ENCODE measurements at places on chromosomes 3 and 15.

DNA sequence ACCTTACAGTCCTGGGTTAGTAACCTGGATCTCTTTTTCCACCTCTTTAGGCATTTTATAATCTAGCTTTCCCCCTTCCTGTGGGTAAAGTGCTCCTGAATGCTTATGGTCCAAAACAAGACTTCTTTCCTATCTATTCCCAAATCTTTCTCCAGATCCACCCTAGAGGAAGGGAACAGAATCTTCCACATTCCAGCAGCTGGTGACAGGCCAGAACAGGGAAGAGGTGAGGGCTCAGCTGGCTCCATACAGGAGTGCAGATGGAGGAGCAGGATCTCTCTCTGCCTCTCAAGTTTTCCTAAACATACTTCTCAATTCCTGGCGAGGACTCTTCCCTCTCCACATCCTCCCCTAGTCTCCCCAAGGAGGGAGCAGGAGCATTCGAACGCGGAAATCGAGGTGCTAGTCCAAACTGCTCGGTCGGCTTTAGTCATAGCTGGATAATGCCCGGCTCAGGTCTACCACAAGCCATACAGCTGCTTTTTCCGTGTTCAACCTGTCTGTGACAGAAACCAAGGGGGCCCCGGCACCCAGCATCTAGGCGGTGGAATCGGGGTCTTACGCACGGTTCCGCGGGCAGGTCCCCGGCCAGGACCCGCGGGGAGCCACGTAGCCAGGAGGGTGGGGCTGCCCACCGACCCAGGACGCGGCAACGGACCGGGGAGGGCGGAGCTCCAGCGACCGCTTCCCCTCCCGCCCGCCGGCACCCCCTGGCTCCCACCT lies 4.0 kb downstream of the RASSF1 start:
- DNase-seq, result no peak

GRCh38 chr3:140085001-140085400 lies 150.0 kb downstream of the CLSTN2 start:
- no peak for DNase-seq

GRCh38 chr3:72135636-72136035 lies 350.7 kb upstream of the PROK2 start:
- DNase-seq, result no peak

GRCh38 chr3:43152649-43153048 lies 46.8 kb upstream of the POMGNT2 start:
- no peak for DNase-seq

DNA sequence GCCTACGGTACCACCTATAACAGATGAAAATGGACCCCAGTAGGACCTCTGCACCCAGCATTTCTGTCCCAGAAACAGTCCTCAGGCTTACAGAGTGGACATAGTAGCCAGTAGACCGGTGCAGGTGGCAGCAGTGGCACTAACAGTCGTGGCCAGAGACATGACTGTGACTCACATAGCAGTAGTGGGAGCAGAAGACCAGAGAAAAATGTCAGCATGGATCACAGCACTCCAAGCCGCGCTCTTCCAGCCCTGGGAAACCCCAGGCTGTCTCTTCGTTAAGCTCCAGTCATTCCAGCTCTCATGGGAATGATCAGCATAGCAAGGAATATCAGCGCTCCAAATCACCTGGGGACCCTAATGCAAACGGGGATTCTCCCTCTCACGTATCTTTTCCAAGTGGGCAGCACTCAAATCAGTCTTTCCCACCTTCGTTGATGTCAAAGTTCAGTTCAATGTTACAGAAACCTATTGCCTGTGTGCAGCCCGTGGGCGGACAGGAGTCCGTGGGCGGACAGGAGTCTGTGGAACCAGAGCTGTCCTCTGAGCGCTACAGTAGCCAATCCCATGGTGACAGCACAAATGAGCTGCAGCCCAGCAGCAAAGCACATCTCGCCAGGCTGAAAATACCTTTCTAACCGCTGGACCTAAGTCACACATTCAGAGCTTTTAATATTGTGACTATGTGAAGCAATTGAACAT lies 10.5 kb downstream of the BFSP2 start:
- no peak for DNase-seq

DNA sequence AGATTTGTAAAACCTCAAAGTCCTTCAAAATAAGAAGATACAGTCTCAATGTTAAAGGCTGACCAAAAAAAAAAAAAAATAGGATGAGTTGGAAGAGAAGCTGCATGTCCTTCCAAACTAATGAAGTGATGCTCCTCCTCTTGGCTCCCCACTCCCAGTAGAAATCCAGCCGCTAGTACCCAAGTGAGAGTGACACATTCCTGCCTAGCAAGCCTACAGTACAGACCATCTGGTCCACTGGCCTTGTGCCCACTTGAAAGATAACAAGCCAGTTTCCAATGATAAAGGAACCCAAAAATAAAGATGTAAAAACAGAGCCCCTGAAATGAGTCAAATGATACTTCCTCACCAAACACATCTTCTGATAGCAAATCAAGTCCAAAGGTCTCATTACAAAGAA lies 258.7 kb upstream of the NSMCE3 start:
- DNase-seq, result no peak

GRCh38 chr15:90082140-90082715 lies 20.0 kb downstream of the IDH2 start:
- no peak for DNase-seq

DNA sequence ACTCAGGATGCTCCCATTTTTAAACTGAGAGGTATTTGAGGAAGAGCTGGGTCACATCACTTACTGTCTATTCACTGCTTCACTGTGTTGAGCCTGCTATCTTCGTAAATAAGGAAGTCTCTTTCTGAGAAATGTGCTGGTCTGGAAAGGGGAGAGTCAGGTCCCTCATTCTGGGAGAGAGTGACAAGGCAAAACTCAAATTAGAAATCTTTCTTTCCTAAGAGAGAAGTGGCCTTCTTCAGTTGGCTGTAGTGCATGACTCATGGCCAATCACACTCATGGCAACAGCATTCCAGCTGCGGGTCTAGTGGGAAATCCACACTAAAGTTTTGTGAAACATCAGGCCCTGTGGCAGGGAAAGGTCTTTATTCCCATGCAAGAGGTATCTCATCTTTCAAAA lies 11.5 kb upstream of the TIMP4 start:
- DNase-seq, result peak; percentile 77

DNA sequence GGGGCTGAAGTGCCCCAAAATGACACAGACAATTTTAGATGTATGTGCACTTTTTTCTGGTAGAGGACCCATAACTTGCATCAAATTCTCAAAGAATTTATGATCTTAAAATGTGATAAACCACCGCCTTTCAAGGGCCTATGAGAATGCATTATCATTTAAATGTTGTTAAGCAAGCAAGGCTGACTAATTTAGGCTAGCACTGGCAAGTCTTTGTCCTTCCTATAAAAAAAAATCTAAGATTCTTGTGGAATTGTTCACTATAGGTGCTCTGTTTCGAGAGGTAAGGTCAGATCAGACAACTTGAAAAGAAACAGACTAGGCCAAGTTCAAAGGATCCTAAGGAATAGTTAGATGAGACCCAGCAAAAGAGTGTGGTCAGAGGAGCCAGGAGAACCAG lies 128.9 kb upstream of the PHLDB2 start:
- no peak for DNase-seq

DNA sequence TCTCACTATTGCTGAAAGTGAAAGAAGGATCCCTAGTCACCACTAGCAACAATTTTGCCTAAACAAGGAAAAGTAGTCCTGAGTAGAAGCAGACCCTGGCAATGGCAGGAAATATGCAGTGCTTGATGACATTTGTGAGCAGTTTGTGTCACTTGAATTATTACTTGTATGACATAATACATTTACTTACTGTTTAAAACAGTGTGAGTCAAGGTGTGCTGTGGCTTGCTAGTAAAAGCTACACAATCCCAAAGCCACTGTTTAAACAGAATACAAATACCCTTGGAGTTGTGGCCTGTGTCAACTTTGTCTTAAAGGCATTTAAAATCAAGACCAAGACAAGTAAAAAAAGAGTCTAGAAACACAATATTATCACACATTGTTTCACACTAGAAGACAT lies 775.4 kb downstream of the ROBO1 start:
- no peak for DNase-seq

GRCh38 chr15:89575656-89576416 lies 567 bp downstream of the TICRR start:
- no peak for DNase-seq

DNA sequence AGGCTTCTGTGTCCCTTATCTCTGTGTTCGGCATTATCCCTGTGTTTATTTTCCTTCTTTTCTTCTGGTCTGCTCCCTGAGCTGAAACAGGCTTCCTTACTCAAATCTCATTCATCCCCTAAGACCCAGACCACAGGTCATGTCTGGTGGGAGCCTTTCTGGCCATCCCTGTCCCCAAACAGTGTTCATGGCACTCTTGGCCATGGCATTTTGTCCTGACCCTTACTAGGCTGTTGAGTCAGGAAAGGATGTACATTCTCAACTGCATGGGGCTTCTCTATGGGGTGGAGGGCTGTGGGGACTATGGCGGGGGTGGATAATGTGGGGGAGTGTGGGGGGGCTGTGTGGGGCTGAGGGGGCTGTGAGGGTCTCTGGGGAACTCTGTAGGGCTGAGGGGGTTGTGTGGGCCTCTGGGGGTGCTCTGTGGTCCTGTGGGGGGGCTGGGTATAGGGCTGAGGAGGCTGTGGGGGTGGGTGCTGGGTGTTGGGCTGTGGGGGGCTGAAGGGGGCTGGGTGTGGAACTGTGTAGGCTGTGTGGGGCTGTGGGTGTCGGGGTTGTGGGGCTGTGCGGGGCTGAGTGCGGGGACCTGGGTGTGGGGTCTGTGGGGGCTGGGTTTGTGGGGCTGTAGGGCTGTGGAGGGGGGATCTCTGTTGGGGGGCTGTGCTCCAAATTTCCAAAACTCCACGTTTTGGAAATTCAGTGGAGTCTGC lies 64.3 kb downstream of the KLF13 start:
- DNase-seq, result no peak

- DNase-seq, result peak; percentile 47
Observed at GRCh38 chr3:13281507-13282357, 138.4 kb downstream of the NUP210 start.

DNA sequence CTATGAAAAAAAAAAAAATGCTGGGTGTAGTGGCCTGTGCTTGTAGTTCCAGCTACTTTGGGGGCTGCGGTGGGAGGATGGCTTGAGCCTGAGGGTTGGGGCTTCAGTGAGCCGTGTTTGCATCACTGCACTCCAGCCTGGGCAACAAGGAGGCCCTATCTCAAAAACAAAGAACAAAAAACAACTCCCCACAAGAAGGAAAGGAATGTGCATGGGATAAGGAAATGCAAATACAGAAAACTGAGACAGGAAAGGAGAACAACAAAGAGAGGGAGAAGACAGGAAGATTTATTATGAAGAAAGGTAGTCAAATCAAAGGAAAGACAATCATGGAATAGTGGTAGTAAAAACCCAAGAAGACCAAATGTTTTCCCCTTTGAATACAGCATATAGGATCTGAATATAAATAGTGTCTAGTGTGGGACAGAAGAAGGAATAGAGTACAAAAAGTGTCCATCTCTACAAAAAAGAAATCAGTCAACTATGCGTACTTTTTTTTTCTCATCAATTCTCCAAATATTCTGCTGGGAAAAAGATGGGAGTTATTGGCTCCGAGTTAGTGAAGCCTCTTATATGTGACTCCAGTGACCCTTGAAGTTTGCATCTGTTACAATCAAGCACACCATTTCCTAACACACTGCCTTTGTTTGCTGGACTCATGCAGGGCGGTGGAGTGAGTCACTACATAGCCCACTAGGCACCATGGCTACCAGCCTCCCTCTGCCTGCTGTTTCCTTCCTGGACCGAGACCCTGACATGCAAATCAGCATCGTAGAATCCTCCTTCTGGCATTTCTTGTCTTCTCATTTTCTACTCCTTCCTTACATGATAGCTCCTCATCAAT lies 101.2 kb upstream of the PTX3 start:
- DNase-seq, result no peak

DNA sequence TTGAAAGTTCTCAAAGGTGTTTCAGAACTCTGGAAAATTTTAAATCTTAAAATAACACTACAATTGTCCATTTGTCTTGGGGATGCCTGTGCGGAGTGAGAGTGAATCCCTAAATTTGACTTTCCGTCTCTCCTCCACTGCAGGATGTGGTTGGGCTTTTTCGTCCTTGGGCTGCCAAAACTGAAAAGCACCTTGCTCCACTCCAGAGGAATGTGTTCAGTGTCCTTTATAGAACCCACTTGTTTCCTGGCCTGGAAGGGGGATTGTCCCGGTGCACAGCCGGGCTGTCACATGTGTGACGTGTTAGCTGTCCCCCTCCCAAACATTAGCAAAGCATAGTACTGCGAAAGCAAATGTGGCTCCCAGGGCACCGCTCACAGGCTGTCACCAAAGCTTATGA lies 69.6 kb upstream of the ATP10A start:
- DNase-seq, result no peak

DNA sequence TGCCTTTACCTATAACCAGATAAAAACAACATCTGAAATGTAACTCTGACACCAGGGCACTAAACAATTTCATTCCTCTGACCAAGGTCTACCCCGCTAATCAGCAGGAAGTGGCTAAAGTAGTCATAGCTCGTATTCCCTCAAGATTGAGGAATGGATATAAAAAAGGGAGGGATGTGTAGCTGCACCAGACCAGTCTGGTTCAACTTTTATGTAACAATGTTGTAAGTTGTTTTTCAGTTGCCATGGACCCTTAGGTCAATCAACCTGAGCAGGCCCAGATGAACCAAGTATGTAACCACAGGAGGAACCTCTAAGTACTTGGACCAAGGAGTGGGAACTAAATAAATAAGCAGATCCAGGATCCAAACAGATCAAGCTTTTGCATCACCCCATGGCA lies 28.4 kb upstream of the IFT57 start:
- DNase-seq, result no peak

DNA sequence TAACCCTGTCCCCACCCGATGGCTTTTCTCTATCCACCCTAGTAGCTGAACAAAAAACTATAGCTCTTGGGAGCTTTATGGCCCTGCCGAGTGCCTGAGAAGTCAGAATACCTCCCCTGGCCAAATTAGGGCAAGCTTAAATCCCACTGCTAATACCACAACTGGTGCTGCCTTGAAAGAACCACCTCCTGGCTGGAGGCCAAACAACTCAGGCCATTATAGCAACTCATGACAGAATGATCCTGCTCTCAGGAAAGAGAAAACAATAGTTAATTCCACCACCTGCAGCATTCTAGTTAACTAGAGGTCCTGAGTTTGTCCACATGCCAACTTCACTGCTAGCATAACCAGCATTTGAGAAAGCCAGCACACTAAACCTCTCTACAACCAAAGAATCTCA lies 123.2 kb downstream of the RTP4 start:
- no peak for DNase-seq

DNA sequence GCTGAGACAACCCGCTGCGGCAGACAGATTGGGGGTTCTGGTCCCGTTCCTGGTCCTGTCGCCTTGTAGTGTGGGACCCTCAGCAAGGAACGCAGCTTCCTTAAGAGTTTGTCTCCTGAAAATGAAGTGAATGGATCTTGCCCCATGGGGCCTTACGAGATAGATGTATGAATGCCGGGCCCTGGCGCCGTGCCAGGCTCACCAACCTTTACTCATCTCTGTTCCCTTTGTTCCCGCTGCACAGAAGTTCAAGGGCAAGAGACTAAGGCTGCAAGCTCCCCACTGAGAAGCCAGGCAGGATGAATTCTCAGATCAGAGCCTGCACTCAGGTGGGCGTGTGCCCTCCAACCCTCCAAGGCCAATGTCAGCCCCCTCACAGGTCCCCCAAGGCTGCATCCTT lies 162.7 kb upstream of the IQSEC1 start:
- DNase-seq, result no peak

GRCh38 chr3:58059349-58060321 lies 51.4 kb downstream of the FLNB start:
- DNase-seq, result no peak
